ENCODE measurements at places on chromosomes 4 and X.

DNA sequence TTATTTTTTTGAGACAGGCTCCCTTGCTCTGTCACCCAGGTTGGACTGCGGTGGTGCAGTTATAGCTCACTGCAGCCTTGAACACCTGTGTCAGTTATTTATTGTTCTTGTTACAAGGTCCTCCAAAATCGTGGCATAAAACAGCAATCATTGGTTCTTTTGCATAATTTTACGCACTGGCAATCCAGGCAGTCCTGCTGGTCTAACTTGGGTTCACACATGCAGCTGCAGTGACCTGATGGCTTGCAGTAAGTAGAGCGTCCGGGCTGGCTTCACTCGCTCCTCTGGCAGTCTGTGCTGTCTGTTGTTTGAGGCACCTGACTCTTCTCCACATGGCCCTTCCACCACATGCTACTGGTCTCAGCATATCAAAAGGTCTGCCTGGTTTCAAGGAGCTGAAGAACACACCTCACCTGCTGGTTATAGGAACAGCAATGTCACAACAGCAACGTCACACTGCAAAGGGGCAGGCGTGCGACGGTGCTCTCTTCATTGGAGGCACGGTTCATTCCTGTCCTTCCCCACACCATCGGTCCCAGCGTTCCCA is 894.6 kb downstream of the TRIML1 start:
- DNase-seq: no peak

GRCh38 chr4:61312526-61312925 is 112.4 kb downstream of the ADGRL3 start:
- no peak for DNase-seq

DNA sequence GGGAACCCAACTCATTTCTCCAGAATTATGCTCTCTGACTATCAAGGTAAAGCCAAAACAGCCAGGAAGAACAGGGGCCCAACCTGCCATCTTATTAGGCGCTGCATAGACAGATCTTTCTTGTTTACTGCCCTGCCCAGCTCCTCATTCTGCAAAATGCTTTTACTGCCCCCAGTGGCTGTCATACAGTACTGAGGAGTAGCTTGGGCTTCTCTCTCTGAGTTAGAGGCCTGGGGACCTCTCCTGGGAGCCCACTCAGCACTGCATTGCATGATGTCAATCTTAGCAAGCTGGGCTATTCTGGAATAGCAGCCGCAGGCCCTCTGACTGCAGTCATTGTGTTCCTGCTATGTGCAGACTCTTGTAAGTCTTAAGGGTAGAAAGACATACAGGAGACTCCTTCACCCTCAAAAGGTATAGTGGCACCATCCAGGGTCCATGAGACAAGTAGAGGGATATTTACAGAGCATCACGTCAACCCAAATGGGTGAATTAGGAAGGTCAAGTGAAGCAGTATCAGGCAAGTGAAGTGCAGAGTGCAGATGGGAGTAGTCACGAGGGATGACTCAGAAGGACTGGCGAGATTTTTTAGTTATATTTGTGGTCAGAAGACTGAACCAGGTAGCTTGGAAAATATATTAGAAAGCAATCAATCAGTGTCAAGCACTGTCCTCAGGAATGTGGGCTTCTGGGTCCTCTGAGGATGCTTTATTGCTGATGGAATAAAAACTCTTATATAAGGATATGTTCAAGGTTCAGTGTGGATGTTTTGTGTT is 294.1 kb upstream of the SFRP2 start:
- no peak for DNase-seq

GRCh38 chr4:133247861-133248260 is 98.8 kb downstream of the PCDH10 start:
- DNase-seq: no peak

DNA sequence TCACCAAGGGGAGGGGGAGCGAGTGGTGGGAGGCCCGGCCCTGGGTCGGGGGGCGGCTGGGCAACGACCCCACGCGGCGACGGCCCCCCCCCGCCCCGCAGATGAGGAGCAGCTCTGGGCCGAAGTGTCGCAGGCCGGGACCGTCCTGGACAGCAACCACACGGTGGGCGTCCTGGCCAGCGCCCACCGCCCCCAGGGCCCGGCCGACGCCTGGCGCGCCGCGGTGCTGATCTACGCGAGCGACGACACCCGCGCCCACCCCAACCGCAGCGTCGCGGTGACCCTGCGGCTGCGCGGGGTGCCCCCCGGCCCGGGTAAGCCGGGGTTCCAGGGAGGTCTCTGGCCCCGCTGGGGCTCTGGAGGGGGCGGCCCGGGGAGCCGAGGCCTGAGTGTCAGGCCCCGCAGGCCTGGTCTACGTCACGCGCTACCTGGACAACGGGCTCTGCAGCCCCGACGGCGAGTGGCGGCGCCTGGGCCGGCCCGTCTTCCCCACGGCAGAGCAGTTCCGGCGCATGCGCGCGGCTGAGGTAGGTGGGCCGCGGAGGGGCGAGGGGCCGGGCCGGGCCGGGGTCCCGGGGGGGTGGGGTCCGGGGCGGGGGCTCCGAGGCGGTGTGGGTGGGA is 8.7 kb upstream of the FGFRL1 start:
- no peak for DNase-seq

- DNase-seq: no peak
Measured at GRCh38 chrX:69144838-69145680, 20.2 kb downstream of the PJA1 start.

DNA sequence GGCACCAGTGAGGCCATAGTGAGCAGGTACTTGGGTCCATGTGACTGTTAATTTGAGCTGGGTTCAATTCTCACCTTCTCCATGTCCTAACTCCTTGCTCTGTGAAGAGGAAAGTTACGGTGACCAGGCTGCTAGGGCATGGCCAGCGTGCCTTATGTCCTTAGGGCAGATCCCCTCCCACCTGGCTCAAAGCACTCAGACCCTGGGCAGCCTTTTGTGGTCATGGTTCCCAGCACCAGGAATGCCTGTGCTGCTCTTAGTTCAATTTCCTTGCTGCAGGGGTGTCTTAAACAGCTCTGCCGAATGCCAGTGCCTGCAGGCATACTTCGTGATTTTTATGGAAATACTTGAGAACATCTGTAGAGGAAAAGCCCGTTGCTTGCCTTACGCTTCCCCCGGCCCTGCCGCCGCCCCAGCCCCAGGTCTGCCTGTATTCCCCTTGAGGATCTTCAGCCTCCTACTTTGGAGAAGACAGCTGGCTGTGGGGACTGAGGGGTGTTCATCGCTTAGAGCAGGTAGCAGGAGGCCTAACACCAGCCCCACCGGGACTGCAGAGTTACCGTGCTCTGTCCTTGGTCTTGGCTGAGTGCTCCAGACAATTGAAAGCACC is 3.1 kb upstream of the CDK16 start:
- DNase-seq: no peak

GRCh38 chr4:86938771-86939520 is 4.1 kb downstream of the AFF1 start:
- peak; percentile 10 for DNase-seq

GRCh38 chr4:110130576-110131358 is 67.6 kb downstream of the ELOVL6 start:
- no peak for DNase-seq

DNA sequence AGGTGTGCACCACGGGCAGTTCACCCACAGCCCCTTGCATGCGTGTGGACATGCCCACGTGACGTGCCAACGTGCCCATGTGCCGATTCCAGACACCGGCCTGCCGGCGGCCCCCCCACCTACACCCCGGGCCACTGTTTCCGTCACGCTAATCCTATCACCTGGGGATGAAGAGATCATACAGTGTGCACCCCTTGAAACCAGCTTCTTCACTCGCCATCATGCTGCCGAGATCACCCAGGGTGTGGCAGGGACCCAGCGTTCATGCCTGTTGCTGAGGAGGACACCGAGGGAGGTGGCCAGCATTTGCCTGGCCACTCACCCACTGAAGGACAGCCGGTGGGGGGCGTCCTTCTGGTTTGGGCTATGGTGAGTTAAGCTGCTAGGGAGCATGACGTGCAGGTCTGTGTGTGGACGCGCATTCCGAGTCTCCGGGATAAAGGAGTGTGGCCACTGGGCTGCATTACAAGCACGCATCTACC is 14.1 kb downstream of the CTBP1 start:
- no peak for DNase-seq

DNA sequence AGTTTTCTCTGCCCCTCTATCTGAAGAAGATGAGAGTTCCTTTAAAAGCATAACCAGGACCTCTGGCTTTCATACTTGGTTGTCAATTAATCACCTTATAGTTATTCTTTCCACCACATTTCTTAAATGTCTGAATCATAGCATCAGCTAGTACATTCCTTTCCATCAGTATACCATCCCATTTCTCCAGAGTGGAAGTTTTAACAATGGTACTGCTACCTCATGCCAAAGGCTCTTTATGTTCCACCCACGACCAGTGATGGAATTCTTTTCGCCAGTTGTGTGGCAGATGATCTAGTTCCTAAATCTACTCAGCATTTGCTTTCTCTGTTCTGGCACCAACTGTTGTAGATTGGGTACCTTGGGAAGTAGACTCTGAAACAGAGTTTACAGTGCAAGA is 379.8 kb downstream of the ZNF674 start:
- DNase-seq: no peak

DNA sequence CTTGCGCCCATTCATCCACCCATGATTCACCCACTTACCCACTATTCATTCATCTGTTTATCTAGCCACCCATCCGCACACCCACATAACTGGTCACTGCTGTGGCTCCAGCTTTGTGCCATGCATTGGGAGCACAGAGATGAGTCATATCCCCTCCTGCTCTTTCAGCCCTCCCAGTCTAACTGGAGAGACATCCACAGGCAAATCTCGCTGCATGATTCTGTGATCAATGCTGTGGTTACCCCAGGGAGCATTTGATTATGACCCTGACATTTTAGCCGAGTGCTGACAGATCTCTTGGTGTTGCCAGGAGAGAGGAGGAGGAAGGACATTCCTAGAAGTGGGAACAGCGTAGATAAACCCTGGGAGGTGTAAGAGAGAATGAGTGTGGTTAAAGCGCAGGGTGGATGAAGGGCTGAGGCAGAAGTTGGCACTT is 10.4 kb upstream of the PORCN start:
- no peak for DNase-seq

DNA sequence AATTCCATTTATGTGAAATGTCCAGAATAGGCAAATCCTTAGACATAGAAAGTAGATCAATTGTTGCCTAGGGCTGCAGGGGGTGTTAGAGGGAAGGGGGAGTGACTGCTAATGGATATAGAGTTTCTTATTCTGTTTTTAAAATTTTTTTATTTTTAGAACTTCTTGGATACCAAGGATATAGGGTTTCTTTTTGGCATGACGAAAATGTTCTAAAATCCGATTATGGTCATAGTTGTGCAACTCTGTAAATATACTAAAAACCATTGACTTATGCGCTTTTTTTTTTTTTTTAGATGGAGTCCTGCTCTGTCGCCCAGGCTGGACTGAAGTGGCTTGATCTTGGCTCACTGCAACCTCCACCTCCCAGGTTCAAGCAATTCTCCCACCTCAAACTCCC is 125.2 kb upstream of the USP9X start:
- no peak for DNase-seq

DNA sequence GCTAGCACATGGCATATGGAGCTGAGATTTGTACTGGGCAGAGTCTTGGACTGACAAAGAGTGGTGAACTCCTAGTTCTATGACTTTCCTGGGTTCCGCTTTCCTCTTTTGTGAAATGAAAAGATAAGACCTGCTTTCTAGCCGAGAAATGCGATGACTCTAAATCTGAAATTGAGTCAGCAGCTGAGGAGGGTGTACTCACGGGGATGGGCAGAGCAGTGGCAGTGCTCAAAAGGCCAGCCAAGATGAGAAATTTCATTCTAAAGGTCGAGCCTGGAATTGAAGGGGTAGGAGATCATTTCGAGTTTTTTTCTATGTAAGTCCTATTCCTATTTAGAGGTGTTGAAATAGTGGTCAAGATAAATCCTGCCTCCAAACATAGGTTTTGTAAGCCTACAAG is 47.0 kb downstream of the NUDT9 start:
- DNase-seq: no peak

- no peak for DNase-seq
Measured at GRCh38 chr4:4720646-4721045, 138.8 kb upstream of the MSX1 start.

DNA sequence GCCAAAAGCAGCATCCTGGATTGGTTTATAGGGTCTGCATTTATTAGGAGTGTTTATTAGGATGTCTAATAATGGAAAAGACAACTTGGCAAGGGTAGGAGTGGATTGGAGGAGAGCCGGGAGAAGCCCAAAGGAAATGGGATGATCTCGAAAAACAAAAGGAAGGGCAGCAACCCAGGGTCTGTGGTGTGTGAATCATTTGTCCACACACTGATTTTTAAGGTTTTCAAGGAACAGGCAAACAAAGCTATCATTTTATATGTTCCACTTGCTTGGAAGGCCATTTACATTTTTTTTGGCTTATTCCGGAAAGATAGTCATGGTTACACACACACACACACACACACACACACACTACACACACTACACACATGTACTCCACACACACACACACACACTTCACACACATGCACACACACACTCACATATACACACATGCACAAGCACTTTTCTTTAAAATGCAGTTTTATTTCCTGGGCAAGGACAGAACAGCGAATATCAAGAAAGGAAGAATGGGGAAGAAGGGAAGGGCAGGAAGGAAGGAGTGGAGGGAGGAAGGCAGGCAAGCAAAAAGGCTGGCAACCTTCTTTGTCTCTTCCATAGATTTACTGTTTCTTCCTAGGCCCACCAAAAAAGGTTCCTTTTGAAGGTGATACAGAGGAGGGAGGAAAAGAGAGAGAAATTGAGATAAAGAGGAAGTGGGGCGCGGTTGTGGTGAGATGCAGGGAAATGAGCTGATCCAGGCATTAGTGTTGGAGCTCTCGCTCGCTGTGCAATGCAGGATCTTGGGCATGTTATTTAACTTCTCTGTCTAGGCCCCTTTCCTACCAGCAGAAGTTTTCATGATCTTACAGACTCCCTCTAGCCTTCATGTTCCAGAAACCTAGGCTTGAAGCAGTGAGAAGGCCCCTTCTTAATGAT is 88.6 kb upstream of the MAML3 start:
- DNase-seq: no peak

DNA sequence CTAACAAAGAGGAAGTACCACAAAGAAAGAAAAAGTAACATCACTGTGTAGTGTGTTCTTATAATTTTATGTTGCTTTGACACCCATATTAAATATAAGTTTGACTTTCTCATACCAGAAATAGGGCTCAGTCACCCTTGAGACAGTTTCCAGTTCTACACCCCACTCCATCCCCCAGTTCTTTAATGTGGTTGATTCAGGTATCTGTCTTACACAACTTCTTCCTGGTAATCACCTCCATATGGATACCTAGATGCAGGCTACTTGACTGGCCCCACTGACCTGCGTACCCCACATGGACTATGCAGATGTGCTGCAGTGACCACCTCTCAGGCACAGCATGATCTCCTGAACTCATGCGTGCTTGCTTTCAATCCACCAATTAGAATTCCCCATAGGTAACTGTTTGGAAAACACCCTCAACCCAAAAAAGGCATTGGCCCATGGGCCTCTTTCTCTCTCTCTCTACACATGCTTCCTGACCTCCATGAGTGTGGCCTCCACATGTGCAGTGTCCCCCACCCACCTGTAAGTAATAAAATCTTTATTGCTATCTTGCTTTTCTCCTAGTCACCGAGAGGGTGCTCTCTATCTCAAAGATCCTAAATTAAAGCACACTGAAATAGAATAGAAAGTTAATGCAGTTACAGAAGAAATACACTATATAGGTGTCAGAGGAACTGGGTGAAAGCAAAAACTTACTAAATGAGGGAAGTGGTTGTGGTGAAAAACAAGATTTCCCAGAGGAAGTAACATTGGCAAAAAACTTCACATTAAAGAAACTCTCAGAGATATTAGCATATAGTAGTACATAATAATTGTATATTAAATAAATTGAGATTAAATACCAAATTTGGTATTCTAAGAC is 98.4 kb downstream of the ZAR1 start:
- no peak for DNase-seq
